ENCODE measurements at places on chromosomes 12 and 14.

DNA sequence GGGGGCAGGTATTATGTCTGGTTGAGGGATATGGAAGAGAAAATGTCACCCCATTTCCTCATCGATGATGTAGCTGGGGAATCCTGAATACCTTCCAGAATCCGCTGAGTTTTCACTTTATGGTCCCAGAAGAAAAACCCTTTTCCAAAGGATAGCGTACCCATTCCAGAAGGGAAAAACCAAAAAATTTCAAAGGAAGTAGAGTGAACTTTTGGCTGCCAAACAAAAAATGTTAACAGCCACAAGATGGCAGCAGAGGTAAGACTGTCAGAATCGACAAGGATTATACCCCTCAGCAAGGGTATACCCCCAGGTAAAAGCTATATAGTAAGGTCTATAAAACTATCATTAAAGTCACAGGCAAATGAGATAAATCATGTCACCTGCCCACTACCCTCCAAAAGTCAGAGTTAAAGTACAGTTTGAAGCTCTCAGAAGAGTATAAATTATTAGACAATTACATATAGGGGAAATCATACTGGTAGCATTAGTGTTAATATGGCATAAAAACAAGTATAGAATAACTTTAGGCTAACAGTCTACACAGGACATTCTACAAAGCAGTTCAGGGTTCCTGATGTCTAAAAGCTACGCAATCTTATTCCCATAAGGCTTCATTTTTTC is 18.0 kb downstream of the ACIN1 start:
- DNase-seq, result no peak

DNA sequence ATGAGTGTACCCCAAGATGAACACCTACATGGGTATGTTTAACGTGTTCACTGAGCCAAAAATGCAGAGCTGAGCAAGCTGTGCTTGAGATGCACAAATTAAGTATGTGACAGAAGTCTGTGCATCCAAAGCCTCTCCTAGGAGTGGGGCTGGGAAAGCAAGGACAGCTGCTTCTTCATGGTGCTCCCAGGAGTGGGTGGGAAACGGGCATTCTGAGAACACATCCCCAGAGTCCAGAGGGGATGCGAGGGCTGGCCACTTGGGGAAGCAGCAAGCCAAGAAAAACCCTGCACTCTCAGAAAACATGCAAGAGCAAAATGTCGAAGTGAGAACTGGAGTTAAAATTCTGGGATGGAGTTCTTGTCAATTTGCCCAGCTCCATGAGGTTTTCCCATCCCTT is 414.3 kb downstream of the BCAT1 start:
- DNase-seq, result no peak

DNA sequence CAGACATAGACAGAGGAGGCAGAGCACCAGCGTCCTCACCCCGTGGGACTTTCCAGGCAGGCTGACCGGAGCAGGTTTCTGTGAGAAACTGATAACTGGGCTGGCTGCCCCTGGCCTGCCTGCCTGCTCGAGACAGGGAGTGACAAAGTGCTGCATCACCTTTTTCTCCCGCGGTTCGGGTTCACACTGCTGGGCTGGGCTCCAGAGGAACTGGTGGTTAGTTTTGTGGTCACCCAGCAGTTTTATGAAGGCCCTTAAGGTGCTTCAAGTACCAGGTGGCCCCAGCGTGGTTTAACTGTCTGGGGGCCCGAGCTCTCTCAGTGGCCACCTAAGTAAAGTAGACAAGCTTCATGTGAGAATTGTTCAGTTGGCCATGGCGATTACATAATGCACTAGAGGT is 1073.6 kb downstream of the BCL11B start:
- no peak for DNase-seq

DNA sequence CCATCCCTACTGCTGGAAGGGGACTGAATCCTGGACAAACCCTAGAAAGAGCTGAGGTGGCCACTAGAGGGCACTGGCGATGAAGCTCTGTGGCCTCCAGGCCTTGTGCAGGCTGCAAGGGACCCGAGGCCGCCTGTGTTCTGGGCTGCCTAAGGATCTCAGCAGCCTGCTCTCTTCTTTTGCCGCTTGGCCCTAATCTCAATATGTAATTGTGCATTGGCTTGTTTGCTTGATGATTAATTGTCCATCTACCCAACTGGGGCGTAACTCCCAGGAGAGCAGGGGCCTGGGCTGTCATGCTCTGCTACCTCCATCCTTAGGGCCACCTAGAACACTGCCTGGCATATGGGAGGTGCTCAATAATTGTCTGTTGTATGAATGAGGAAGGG is 73.8 kb downstream of the SYNE3 start:
- peak; percentile 54 for DNase-seq

GRCh38 chr12:107903341-107904061 is 129.0 kb downstream of the ASCL4 start:
- no peak for DNase-seq

DNA sequence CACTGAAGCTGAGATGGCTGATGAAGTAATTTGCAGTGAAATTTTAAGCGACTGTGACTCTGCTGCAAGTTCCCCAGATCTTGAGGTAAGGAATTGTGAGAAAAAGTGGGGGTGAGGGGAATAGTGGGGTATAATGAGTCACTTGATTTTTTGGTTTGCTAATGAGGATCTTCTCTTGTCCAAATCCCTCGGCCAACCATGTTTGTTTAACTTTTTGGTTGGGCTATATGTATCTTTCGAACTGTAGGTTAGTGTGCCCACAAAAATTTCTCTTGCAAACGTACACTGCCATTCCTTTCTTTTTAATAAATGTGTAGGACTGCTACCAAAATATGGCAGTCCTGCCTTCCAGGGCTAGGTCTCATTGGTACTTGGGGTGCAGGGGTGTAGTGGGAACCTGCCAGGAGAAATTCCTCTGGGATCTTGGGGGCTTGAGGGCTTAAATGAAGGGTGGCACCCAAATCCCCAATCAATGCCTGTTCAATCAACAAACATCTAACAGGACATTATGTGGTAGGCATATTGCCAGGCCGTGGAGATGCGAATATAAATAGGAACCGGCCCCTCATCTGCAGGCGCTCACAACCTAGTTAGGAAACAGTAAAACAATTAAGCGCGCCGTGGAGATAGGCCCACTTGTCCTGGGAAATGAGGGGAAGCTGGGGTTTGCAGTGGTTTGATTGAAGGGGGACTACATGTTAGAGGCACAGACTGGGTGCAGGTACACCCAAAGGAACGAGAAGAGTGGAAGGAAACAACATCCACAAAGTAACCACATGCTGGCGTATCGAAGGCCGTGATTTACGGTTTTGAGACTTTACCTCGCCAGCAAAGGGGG is 1.3 kb upstream of the PABPN1 start:
- DNase-seq, result no peak

GRCh38 chr12:92133171-92133570 is 12.5 kb downstream of the BTG1 start:
- DNase-seq, result no peak

DNA sequence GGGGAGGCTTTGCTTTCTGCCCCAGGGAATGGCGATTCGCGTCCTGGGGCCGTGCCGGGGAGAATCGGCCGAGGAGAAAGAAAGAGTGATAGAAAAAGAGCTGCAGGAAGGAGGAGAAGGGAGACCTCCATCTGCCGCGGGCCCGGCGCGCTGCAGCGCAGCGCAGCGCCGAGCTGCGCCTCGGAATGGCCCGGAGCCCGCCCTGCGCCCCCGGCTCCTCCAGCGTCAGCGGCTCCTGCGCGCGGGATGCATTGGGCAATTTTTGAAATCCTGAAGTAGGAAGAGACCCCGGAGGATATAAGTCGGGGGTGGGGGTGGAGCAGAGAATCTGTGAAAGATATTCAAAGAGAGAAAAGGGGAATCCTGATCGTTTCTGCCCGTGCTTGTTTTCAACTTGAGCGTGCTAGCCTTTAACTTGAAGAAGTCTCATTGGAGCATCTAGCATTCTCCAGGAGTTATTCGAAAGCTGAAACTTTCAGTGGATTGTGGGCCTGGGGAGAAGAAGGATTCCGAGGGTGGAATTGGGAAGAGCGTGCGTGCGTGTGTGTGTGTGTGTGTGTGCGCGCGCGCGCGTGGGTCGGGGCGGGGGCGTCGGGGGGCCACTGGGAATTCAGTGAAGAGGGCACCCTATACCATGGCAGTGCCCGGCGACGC is 441 bp downstream of the PDE3A start:
- no peak for DNase-seq

GRCh38 chr14:49303946-49304516 is 282.1 kb downstream of the RPS29 start:
- DNase-seq, result no peak

DNA sequence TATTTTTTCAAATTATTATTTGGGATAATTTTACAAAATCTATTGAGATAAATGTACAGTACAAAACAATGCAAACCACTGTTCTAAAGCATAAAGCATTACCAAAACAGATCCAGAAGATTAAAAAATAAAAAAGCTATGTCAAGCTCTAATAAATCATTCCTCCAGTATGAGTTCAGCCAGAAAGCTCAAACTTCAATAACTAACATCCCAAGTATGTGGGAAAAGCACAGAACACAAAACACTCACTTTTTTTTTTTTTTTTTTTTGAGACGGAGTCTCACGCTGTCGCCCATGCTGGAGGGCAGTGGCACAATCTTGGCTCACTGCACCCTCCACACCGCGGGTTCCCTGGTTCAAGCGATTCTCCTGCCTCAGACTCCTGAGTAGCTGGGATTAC is 11.3 kb downstream of the SAV1 start:
- DNase-seq, result no peak

- no peak for DNase-seq
Measured at GRCh38 chr12:110042264-110042663, 6.1 kb downstream of the C12orf76 start.

- no peak for DNase-seq
Measured at GRCh38 chr12:121717041-121717699, 4.6 kb downstream of the TMEM120B start.

- DNase-seq, result no peak
Measured at GRCh38 chr12:58922849-58923248, 2.5 kb upstream of the LRIG3 start.

- DNase-seq, result no peak
Measured at GRCh38 chr12:120710805-120711296, 593 bp downstream of the UNC119B start.

GRCh38 chr12:88576866-88577265 is 3.4 kb downstream of the KITLG start:
- DNase-seq, result no peak

DNA sequence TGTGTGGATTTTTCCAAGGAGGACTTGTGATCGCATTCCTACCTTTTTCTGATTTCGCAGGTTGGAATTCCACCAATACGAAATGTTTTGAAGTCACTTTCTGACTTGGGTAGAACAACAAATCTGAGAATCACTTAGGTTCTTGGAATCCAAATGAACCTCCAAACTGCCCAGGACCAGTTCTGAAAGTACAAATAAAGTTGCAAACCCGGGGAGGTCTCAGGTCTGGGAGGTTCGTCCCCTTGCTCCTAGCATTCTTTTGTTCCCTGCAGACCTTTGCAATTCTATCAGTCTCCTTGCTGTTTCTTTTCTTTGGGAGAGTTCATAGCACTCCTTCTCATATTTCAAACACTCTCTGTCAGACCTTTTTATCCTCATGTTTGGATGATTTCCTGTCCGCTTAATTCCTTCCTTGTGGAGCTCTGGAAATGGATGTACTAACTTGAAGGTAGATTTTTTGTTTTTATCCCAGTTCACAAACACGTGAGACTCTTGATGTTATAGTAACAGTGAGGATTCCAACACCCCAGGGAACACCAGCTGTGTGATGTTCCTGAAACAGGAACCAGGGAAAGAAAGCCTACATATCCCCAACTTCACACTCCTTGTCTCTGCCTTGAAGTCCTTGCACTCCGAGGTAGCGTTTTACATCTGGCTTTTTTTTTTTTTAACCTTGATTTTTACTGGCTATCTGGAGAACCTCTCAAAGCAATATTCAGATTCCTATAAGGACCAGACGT is 70.6 kb downstream of the TMEM132C start:
- no peak for DNase-seq

GRCh38 chr12:124477107-124477915 is 90.1 kb downstream of the NCOR2 start:
- no peak for DNase-seq

GRCh38 chr14:32310876-32311275 is 18.2 kb upstream of the AKAP6 start:
- DNase-seq, result no peak

DNA sequence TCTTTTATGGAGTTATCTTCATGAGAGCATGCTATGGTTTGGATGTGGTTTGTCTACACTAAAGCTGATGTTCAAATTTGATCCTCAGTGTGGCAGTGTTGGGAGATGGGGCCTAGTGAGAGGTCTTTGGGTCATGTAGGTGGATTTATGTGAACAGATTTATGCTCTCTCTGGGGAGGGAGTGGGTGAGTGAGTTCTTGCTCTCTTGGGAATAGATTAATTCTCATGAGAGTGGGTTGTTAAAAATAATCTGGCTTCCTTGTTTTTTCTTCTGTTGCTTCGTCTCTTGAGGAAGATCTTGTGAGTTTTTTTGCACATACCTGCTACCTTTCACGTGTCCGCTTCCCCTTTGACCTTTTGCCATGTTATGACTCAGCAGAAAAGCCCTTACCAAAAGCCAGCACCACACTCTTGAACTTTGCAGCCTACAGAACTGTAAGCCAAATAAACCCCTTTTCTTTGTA is 20.5 kb downstream of the DERA start:
- DNase-seq, result no peak

GRCh38 chr14:55772486-55772885 is 192.5 kb downstream of the KTN1 start:
- no peak for DNase-seq

- DNase-seq, result no peak
Measured at GRCh38 chr14:53064475-53064874, 88.6 kb downstream of the DDHD1 start.

GRCh38 chr12:95723693-95724384 is 66.7 kb downstream of the NTN4 start:
- DNase-seq, result no peak

GRCh38 chr12:85005615-85006014 is 30.5 kb downstream of the TSPAN19 start:
- no peak for DNase-seq

DNA sequence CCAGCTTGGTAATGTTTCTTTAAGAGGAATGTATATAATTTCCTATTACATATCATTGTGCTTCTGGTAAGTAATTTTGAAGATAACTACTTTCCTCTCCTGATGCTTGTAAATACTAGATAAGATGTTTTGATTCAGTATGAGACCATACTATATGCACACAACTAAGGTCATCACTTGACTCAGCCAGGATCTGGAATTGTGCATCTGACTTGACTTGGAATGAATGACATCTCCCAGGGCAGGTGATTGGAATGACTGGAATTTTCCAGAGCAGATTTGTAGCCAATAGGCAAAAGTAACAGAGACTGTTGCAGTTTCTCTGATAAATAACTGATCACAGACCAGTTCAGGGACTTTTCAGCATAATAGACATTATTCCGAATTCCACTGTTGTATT is 11.1 kb downstream of the BEST3 start:
- DNase-seq, result no peak

- no peak for DNase-seq
Measured at GRCh38 chr12:96233939-96234461, 39.8 kb downstream of the ELK3 start.

- no peak for DNase-seq
Measured at GRCh38 chr12:24709216-24709615, 239.7 kb downstream of the BCAT1 start.

GRCh38 chr12:127115468-127116035 is 1151.4 kb upstream of the TMEM132C start:
- DNase-seq, result no peak

- DNase-seq, result peak; percentile 39
Measured at GRCh38 chr14:22598099-22598895, at the start of gene ABHD4. Gene ABHD4 (plus strand): TSS chr14:22598300. CDS start chr14:22598307, 7 bp downstream.

All from T follicular helper cell (primary cell).